ENCODE measurements at places on chromosomes 16 and 17. TPM values are rescaled to one million over a fixed set of nuclear protein-coding genes. Genes with fewer than 3 reads are reported as not detected.
A peak's percentile ranks its signal among the peaks of the same experiment; 100 is the strongest.

DNA sequence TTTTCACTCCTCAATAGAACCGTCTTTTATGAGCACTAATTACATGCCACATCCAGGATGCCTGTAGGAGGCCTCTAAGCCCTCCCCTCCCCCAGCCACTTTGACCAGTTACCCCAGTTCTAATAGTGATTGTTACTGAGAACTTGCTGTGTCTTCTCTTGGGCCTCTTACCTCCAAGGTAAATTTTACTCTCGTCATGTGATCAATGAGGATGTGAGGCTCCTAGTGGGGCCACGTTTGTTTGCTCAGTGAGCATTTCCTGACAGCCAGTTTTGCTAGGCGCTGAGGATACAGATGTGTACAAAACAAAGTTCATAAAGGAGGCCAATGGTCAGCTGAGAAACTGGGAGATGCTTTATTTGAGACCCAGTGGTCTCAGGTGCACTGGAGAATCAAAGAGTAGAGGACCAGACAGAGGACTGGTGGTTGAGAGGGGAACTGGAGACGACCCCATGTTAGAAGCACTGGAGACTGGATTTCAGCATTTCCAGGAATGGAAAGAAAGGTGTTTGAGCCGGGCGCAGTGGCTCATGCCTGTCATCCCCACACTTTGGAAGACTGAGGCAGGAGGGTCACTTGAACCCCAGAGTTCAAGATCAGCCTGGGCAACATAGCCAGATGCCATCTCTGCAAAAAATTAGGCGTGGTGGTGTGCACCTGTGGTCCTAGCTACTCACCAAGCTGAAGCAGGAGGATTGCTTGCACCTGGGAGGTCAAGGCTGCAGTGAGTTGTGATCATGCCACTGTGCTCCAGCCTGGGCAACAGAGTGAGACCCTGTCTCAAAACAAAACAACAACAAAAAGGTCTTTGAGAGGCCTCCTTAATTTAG, 2.6 kb downstream of the ATP2C2 start:
- DNase-seq, result no peak

DNA sequence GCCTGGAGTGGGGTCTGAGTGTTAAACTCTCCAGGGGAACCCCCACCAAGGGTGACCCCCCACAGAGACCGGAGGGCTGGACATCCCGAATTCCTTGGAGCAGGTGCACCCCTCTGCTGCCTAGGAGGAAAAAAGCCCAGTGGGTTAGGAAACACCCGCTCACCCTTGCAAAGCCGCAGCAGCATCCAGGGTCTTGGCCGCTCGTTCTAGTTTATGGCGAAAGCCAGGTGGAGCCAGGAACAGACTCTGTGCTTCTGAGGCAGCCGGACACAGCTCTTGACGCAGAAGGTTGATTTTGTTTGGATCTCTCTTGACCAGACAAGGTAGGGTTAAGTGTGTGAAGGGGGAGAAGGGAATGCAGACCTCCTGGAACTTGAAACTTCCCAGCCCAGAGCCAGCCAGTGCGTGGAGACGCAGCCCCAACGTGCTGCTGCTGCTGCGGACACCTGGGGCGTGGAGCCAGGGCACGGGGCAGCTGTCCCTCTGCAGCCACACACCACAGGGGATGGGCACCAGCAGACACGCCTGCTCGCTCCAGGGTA, 154.5 kb downstream of the LAT start:
- DNase-seq, result no peak

DNA sequence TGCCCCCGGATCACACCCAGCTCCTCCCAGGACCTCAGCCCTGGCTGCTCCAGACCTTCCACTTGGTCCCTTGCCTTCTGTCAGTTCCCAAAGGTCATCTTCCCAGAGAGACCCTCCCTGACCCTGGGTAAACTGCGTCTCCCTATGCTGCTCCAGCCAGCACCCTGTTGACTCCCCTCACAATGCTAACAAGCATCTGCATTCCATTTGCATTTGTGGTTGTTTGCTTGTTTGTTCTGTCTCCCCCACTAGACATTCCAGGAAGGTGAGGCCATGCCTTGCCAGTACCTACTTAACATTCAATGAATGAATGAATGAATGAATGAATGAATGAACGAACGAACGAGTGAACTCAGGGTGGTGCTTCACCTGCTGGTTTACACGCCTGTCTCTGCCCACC, 171.2 kb downstream of the WSCD1 start:
- DNase-seq, result peak; percentile 32

GRCh38 chr17:27269974-27270373, 23.9 kb upstream of the WSB1 start:
- no peak for DNase-seq

Gene MAF
- total RNA-seq, result 70.3 TPM

- no peak for DNase-seq
Measured at GRCh38 chr17:83080579-83080857, 1.1 kb downstream of the METRNL start.

GRCh38 chr17:9343516-9343915, 232.1 kb downstream of the STX8 start:
- DNase-seq, result no peak

GRCh38 chr17:82098939-82099763, 1.1 kb upstream of the FASN start:
- no peak for DNase-seq

- no peak for DNase-seq
Measured at GRCh38 chr17:46092991-46093390, 93.9 kb downstream of the STH start.

- no peak for DNase-seq
Measured at GRCh38 chr17:17206913-17207335, 791 bp upstream of the PLD6 start.

DNA sequence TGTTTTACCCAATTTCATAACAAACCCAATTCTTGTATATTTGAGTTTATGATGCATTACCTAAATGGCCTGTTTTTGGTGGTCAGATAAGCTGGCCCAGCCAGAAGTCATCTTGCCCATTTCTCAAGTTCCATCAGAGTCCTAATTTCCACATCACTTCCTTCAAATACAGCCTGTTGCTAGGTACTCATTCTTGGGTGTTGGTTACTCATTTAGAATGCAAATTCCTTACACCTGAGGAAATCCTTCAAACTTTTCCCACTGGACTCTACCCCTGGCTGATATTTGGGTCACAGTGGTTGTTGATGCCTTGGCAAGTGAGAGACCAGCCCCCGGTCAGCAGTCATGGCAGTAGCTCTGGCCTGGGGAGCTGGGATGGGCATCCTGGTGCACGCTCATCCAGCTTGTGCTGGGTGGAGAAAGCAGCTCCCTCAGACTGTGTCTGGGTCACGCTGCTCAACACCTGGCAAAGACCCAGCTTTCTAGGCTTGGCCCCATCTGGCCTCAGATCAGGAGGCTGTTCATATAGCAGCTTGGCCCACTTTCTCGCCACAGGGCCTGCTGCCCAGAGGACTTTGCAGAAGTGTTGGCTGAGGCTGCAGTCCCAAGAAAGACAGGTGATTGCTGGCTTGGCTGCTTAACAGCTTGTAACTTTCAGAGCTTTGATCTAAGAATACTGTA, 25.8 kb downstream of the WSB1 start:
- DNase-seq, result no peak

DNA sequence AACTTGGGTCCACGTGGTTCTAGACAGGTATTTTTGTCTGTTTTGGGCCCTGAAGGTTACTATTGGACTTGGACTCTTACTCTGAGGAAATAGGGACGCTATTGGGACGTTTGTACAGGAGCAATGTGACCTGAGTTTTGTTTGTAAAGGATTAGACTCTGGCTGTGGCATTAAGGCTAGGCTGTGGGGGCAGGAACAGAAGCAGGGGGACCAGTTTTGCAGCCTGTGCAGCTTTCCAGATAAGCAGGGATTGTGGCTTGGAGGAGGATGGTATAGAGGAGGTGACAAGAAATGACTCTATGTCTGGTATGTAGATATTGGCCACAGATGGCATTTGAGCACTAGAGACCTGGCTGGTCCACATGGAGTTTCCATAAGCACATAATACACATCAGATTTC, 12.8 kb downstream of the NOD2 start:
- no peak for DNase-seq

Gene IL17C
- not detected for total RNA-seq

Gene HS3ST3A1
- total RNA-seq, result 7.5 TPM

GRCh38 chr17:8918807-8919465, 46.6 kb downstream of the PIK3R5 start:
- DNase-seq, result no peak

GRCh38 chr16:67151431-67152097, 766 bp upstream of the B3GNT9 start:
- DNase-seq, result no peak

GRCh38 chr16:85203462-85203813, 91.2 kb upstream of the CIBAR2 start:
- no peak for DNase-seq

GRCh38 chr17:11836508-11836907, 160.8 kb downstream of the ZNF18 start:
- no peak for DNase-seq

Gene IRX6
- 0.63 TPM for total RNA-seq

All from osteocyte (in vitro differentiated cells).